Kidney glomerular epithelial cell (primary cell): ENCODE measurements at places on chromosomes 6 and 20.

DNA sequence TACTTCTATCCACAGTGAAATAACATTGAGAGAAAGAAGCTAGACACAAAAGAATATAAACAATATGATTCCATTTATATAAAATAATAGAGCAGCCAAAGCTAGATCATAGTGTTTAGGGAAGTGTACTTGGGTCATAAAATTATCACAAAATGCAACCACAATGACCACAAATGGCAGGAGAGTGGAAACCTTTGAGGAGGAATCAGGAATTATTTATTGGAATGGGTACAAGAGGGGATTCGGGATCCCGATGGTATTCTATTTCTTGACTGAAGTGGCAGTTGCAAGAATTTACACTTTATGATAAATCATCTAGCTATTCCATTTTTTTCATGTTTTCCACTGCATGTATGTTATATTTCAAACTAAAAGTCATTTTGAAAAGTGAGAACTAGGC, 76.1 kb downstream of the IPCEF1 start:
- no peak for DNase-seq

GRCh38 chr20:13105864-13106457, 97.2 kb downstream of the SPTLC3 start:
- peak; percentile 29 for DNase-seq

GRCh38 chr6:152189736-152190135, 382.3 kb downstream of the ESR1 start:
- no peak for DNase-seq

- no peak for DNase-seq
Measured at GRCh38 chr6:108168501-108169463, 3.0 kb downstream of the NR2E1 start.

DNA sequence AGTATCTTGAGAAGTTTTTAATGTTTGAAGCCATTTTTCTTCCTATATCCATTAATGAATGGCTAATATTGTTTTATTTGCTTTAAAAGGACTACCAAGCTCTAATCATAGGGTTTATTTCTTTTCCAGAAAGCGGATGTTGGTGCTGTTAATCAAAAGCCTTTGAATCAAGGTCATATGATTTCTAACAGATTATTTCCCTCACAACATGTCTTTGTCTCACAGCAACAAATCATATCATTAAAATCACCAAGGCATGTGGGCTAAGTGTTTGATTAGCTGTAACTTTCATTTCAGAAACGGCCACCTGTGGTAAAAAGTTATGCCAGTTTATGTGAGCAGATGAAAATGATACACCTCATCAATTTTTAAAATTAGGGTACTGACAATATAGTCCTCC, 21.7 kb downstream of the TRAF3IP2 start:
- DNase-seq, result no peak

DNA sequence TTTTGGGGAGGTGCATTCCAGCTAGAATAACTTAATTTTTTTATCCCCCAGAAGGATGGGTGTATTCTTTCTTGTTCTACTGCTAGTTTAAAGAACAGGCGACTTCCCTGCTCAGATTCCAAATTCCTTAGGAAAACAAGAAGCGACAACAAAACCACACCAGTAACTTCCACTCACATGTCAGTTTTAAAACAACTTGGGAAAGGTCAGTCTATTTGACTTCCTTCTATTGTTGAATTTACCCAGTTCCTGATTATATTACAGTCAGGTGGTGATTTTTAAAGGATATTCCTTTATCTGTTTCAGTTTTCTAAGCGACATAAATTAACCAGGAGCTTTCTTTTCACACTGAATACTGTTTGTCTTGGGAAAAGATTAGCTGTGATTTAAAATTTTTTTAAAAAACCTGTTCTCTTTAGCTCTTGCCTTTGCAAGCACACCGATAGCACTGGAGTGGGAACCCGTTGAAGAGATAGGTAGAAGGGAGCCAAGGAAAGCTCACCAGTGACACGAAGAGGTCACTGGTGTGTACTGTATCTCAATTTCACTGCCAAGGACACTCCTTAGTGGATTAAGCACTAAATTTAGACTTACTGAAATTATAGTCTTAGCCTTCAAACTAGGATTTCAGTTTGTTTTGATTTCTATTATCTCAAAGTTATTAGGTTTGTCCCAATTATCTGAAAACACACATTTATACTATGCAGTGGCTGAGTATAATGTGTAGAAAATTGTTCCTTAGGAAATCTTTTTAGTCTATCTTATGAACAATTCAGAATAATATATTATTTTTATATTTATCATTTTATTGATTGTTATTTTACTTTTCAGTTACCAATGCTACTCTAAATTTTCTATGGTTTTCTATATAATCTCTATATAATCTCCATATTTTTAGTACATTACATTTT, 22.3 kb downstream of the MARCKS start:
- DNase-seq, result peak; percentile 80

DNA sequence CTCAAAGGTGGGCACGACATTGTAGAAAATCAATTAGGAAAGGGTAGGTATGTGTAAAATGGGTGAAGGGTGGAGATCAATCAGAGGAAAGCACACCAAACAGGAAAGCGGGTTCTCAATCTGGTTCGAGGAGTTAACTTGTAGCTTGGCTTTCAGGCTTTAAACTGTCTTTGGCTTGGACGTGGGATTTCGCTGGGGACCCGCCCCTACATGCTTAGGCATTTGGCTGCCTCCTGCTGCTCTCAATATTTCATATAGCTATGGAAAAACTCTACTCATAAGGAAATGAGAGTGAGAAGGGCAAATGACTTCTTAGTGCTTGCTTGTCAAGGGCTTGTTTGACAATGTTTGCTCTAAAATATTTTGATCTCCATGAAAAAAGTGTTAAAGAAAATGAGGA, 38.1 kb upstream of the PDE7B start:
- no peak for DNase-seq

DNA sequence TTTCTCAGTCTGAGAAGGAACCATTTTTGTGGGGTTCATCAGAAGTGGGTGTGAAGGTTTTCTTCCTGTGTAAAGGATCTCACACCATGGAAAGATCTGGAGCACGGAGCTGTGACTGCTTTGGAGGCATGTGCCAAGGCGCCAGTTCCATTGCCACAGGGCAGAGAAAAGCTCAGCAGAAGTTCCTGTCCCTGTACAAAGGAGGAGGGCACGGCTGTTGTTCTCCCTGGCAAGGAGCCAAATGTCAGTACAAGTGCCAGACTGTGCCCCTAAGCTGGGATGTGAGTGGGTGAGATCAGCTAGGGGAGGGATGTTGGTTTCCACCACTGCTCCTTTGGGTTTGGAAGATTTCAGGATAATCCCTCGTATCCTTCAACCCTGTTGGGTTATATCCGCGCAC, 117.3 kb downstream of the CRYBG1 start:
- no peak for DNase-seq

DNA sequence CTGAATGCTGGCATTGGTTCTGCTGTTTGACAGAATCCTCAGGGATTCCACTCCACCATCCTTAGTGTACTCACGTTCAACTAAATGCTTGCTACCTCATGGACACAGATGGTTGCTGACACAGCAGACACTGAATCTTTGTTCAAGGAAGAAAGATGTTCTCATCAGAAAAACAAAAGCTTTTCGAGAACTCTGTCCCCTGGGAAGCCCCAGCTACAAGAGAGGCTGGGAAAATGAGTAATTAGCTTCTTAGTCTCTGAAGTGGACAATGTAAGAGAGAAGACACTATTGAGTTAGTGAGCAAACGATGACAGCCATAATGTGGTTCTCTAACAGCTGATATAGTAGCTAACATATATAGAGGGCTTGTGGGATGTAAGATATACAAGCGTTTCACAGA, 30.9 kb upstream of the ENPP5 start:
- no peak for DNase-seq

- DNase-seq, result no peak
Measured at GRCh38 chr20:46797206-46797605, 87.8 kb downstream of the SLC2A10 start.

DNA sequence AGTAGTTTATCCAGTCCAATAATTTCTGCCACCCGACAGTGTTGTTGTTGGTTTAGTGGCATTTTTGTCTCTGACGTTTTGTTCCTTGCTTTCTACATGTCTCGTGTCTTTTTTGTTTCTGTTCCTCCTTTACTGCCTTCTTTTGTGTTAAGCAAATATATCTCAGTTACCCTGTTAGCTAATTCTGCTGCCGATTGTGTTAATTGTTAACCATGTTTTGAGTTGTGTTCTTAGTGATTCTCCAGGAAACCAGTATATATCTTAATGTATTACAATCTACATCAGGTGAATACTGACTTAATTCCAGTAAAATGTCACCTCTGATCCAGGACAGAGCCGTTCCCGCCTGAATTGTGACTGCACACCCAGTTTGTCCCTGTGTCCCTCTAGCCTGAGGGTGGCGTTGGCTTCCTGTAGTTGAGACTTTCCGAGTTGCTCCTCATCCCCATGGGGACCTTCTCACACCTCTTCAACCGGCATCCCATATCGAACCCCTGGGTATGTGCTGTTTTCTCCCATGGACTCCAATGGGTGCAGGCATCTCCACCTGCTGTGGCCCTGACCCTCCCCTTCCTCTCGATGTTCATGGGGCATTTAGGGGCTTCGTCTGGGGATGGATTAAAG, 35.8 kb upstream of the BHLHE23 start:
- no peak for DNase-seq

GRCh38 chr20:62676976-62677375, 31.7 kb upstream of the NTSR1 start:
- no peak for DNase-seq

- no peak for DNase-seq
Measured at GRCh38 chr6:22673474-22673873, 104.1 kb downstream of the HDGFL1 start.

GRCh38 chr6:166423781-166424180, 41.0 kb upstream of the MPC1 start:
- no peak for DNase-seq
